ENCODE measurements at places on chromosomes 6 and 20.

DNA sequence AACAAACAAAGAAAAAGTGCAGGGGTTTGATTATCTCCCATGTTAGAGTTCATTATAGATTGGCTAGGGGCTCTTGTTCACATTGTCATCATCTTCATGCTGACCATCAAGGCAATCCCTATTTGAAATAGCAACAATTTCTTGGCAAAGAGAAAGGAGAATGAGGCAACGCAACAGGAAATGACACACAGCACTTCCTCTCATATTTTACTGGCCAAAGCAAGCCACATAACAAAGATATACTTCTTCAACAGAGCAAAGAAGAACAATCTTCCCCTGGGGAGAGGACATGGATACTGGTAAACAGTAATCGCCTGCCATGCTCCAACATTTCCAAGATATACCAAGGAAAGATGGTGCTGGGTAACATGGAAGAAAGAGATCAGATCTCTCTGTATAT, 29.8 kb downstream of the EPM2A start:
- DNase-seq = no peak

DNA sequence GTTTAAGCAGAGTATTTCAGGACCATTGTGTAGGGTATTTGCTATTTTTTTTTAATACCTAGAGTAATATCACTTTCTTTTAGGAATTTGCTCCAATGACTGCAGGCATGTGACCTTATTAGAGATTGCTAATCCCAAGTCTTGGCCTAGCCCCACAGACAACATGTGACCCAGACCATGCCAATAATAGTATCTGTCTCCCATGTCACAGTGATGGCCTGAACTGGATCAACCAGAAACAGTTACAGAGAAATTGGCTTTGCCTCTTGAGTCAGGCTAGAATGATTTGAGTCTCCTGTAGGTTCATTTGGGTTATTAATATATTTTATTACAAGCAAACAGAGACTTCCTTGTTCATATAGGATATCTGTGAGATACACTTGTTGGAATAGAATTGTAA, 116.8 kb downstream of the DNAH8 start:
- DNase-seq = no peak

DNA sequence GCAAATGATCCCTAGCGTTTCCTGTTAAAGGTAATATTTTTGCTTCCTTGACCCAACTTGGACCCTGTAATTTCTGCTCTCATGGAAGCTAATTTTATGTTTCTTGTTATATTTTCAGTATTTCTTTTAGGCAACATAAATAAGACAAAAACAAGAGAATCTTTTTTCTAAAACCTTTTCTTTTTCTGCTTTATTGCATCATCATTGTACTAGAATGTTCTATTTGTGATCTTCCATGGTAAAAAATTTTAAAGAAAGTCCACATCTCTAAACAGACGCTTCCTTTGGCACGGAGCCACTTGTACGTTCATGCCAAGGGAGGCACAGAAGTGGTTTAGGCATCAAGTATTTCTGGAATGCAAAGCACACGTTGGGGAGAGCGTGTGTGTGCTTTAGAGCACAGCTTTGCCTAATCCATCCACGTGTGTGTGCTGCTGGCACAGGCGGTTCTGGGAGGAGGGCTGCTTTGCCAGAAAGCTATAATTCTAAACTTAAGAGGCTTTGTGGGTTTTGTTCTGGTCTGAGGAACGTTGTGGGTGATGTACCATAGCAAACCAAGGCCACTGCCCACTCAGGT, 98.3 kb downstream of the SASH1 start:
- peak; percentile 62 for DNase-seq

GRCh38 chr6:155970876-155971708, 515.5 kb upstream of the NOX3 start:
- DNase-seq = no peak

DNA sequence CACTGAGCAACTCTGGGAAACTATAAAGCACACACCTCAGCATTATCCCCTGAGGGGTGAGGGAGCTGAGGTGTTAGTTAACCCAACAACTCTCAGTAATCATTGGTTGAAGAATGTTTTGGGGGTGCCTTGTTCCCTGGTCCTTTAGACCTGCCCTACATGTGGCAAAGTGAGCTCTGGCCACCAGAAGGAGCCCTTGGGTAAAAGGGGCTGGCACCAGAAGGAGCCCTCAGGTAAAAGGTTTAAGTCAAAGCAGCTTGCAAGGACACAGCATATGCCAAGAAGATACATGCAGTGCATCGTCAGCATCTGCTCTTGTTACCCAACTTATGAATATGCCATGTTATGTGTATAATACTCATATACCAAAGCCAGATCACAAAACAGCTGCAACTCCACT, 1081.7 kb downstream of the KIF16B start:
- DNase-seq = peak; percentile 87

DNA sequence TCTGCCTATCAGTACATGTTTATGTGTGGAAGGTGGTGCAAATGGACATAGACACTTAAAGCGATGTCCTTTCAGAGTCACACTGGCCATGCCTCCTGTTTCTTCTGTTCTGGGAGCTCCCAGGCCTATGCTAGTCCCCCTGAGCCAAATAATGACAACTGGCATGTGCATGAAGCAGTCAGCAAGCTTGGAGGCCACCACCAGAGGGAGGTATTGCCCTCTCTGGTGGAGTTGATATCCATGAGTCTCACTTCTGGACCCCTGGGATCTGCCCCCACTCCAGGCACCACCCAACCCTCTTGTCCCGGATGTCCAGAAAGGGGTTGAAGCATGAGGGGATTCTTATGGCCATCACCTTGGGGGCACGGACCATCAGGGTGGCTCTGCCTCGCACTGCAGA, 172.2 kb downstream of the AIG1 start:
- peak; percentile 31 for DNase-seq

- DNase-seq = no peak
Observed at GRCh38 chr6:34484899-34485298, 19.0 kb downstream of the PACSIN1 start.

- no peak for DNase-seq
Observed at GRCh38 chr20:57435105-57435497, 43.9 kb downstream of the RBM38 start.

DNA sequence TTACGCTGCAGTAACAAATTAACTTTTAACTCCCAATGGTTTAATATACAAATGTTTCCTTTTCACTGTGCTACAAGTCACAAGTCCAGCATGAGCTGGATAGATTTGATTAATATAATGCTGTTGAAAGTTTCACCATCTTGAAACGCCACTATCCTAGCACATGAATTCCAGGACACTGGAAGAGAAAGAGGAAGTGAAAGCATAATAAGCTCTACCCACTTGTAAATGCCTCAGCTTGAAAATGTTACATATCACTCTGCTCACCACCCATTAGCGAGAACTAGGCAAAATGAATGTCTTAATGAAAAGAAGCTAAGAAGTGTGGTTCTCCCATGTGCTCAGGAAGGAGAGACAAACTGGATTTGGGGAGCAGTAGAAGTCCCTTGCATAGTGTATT, 46.9 kb downstream of the PCSK2 start:
- DNase-seq = no peak

Measured in NCI-H524 (cell line).